Brain pericyte (primary cell): ENCODE measurements at places on chromosomes 5 and 9.

DNA sequence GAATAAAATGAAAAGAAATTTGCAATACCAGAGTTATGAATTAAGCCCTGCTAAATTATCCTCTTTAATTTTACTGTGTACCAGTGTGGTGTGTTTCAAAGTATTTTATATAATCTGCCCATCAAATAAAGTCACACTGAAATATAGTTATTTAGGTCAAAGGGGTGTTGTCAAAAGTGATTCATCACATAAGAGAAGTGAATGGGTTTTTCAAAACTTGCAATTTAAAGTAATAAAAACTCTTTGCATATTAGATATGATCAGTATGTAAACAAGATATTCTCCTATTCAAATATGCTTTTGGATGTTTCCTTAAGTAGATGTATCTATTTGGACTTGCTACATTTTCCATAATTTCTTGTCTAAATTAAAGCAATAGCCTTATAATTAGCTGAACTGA is 1183.0 kb upstream of the CDH18 start:
- no peak for DNase-seq

DNA sequence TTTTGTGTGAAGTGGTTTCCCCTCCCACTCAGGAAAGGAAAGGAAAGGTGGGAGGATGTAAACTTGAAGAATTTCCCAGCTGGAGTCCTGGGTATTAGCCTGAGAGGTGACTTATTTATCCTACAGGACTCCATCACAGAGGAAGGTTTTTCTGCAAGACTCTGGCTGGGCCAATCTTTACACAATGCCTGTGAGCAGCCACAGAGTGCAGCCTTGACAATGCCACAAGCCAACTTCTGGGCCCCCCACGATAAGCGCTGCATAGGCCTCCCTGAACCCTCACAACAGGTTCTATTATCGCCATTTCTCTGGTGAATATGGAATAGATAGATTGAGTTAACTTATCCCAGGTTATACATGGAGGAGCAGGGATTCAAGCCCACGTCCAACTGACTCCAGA is 12.4 kb downstream of the TTC39B start:
- DNase-seq: no peak

- DNase-seq: no peak
Measured at GRCh38 chr5:65072850-65073249, 304.1 kb downstream of the CWC27 start.

DNA sequence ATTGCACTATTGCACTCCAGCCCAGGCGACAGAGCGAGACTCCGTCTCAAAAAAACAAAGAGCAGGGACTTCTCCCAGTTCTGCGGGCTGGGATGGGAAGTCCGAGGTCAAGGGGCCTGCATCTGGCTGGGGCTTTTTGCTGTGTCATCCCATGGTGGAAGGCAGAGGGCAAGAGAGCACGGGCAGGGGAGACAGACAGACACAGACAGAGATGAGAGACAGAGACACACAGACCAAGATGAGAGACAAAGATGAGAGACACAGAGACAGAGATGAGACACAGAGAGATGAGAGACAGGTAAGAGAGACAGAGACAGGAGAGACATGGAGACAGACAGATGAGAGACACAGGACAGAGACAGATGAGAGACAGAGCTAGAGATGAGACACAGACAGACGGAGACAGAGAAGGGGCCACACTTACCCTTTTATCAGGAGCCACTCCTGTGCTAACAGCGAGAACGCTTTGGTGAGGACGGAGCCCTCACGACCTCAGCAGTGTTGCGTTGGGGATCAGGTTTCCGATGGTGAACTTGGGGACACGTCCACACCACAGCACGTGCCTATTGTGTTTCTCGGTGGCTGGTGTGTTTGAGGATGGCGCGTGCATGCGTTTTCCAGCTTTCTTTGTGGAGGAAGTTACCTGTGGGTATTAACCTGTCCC is 8.9 kb upstream of the TOR4A start:
- DNase-seq: no peak

DNA sequence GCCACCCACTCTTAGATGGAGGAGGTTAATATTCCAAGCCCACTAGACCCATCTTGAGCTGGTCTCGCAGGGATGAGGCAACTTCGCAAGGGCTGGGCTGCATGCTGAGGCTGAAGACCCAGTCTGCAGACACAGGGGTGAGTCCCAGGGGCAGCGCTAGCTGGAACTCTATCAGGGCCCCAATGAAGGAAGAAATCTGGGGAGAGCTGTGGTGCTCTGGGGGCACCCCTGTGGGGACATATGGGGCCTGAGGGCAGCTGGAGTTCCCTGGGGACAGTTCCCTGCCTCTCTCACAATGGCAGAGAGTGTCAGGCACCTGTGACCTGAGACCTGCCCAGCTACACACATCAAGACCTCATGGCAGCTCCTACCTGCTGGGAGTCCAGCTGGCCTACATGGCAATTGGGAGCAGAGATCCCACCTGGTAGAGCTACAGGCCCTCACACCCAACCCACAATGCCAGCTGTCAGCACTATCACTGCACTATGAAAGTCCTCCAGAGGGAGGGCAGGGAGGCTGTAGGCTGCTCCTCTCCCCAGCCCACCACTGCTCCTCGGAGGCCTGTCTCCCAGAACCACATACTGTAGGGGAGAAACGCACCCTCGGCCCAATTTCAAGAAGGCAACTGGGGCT is 202.2 kb downstream of the GABBR2 start:
- DNase-seq: no peak

- no peak for DNase-seq
Measured at GRCh38 chr5:54249210-54250028, 61.0 kb downstream of the ARL15 start.

DNA sequence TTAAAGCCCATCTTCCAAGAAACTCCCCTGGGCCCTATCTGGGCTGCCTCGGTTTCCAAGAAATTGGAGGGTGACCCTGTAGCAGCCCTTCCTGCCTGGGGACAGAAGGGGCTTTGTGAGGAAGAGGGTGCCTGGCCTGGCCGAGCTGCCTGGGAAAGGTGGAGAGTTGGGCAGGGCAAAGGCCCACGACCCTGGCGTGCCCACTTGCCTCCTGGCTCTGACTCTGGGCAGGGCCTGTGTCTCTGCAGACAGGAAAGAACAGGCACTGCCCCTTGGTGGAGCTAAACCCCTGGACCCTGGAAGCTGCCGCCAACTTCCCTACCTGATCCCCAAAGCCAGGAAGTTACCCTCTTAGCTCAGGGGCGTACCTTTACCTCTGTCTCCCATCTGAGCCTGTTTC is 149.3 kb downstream of the RGS3 start:
- DNase-seq: no peak

- DNase-seq: peak; percentile 38
Measured at GRCh38 chr9:116318468-116319374, 165.1 kb downstream of the PAPPA start.

DNA sequence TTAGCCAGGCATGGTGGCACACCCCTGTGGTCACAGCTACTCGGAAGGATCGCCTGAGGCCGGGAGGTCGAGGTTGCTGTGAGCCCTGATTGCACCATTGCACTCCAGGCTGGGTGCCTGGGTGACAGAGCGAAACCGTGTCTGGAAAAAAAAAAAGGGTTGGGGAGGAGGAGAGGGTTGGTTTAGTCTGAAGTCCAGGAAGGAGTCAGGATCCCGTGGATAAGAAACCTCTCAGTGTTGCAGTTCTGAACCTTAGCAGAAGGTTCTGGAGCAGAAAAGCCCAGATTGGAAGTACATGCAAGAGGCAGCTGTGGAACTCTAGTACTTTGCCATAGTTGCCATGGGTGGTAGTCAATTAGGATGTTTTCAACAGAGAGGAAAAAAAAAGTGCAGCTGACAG is 125.2 kb upstream of the CPEB4 start:
- no peak for DNase-seq

GRCh38 chr9:116174347-116174746 is 20.8 kb downstream of the PAPPA start:
- DNase-seq: no peak

GRCh38 chr5:158648631-158649030 is 451.1 kb downstream of the EBF1 start:
- DNase-seq: no peak

- DNase-seq: no peak
Measured at GRCh38 chr9:105639936-105640335, 22.3 kb upstream of the TAL2 start.

GRCh38 chr5:123511290-123511647 is 708 bp upstream of the CSNK1G3 start:
- DNase-seq: no peak

DNA sequence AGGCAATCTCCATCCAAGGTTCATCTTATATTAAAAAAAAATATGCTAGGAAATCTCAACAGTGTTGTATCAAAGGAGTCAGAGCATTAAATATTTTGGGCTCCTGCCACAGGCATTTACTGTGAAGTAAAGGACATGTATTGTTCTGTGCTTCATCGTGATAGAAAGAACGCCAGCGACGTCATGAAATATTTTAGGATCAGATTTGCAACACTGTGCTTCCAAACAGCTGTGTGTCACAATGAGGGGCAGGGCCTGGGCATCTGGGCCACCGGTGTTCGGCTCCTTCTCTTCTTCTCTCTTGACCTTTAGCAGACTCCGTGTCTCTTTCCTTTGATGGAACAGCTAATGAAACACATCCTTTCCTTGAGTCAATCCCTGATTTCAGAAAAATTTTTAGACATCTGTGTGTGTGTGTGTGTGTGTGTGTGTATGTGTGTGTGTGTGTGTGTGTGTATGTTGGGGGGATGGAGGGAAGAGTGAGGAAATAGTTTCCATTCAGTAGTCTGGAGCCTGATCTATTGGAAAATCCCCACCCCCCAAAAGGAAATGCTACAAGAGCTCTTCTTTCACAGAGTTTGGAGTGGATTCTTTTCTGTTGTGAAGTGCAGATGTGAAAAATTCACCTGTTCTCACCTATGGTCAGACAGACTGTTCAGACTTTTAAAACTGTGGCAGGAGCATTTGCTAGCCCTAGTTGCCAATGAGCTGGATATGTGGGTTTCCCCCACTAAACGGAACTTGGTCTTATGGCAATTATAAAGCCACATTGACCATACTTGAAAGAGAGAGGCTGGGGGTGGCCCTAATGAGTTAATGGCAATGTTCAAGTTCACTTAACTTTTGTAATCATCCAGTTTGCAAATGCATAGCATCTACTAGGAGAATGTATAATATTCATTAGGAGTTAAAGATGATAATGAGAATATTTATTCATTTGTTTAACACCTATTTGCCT is 18.1 kb upstream of the TNC start:
- no peak for DNase-seq

GRCh38 chr5:168612996-168613395 is 33.8 kb upstream of the PANK3 start:
- DNase-seq: no peak

- DNase-seq: no peak
Measured at GRCh38 chr5:178770621-178771020, 40.2 kb upstream of the ZNF354A start.

GRCh38 chr9:128747241-128747640 is 23.3 kb upstream of the ZDHHC12 start:
- DNase-seq: no peak

GRCh38 chr9:130837002-130837511 is 2.0 kb downstream of the ABL1 start:
- DNase-seq: no peak

- no peak for DNase-seq
Measured at GRCh38 chr9:78031444-78031892, at the start of gene GNAQ. Gene GNAQ (minus strand): TSS chr9:78031811. CDS start chr9:78031235, 576 bp downstream.

- no peak for DNase-seq
Measured at GRCh38 chr9:93355827-93356226, 95.7 kb upstream of the FAM120A start.

- DNase-seq: no peak
Measured at GRCh38 chr5:139413963-139414362, 10.1 kb upstream of the SPATA24 start.

GRCh38 chr5:139667001-139667729 is 19.0 kb downstream of the CXXC5 start:
- no peak for DNase-seq

GRCh38 chr5:52342361-52342760 is 445.4 kb upstream of the ITGA1 start:
- no peak for DNase-seq

GRCh38 chr9:77735494-77735893 is 87.4 kb upstream of the GNA14 start:
- peak; percentile 45 for DNase-seq

- DNase-seq: no peak
Measured at GRCh38 chr9:75487856-75488718, 399.8 kb downstream of the OSTF1 start.

DNA sequence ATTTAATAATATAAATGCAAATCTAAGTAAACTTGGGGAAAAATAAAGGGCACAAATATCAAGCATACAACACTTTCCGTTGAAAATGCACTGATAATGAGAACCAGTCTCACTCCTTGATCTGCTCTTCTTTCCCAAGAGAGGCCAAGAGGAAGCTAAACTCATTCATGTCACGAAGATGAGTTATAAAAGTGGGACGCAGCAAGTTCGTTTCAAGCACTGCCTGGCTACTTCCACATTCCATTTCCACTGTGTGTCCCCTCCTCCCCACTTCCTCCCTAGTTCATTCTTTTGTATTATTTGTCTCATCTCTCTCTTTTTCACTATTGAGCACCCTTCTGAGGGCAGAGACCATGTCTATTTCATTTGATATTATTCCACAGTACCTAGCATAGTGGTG is 158.1 kb downstream of the SLC24A2 start:
- DNase-seq: no peak

DNA sequence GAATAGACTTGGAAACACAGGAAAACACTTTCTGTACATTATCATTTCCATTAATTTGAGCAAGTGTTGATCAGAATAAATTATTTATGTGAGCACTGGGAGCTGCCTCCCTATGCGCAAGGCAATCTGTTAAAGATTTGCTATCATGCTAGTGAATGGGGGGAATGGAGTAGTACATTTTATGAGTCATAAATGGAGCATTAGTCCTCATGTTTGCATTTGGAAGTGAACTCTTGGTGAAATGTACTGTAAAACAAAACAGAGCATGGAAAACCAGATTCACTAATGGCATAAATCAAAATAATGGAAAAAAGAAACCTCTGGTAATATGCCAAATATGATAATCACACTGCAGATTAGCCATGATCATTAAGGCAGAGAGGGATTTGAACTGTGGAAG is 40.5 kb upstream of the TMC1 start:
- DNase-seq: no peak

- DNase-seq: no peak
Measured at GRCh38 chr9:22143799-22144625, 134.9 kb upstream of the CDKN2B start.

- no peak for DNase-seq
Measured at GRCh38 chr5:146426305-146426704, 20.8 kb upstream of the TCERG1 start.

DNA sequence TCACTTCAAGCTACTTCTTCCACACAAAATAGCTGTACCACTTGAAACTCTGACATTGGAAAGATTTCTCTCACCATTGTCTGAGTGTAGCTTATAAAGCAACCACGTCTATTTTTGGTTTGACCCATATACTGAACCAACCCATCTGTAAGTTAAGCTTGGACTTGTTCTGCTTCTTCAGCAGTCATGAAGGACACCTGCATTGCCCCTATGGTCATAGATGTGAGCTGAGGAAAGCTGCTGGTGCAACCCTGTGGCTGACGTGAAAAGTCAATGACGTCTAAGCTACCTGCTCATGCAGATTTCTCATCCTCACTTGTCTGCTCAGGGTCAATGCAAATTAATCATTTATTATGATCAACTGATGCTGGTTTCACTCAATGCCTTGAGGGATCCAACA is 417.4 kb downstream of the CETN3 start:
- no peak for DNase-seq
